Stimulated activated CD4-positive, alpha-beta T cell treated with anti-CD3 and anti-CD28 coated beads, Interleukin-1b, Interleukin-23, amount 100 ng/mL, for 1 hour (primary cell): ENCODE measurements at places on chromosomes 4 and X.

GRCh38 chr4:99536271-99536670, 25.4 kb downstream of the C4orf17 start:
- no peak for DNase-seq

DNA sequence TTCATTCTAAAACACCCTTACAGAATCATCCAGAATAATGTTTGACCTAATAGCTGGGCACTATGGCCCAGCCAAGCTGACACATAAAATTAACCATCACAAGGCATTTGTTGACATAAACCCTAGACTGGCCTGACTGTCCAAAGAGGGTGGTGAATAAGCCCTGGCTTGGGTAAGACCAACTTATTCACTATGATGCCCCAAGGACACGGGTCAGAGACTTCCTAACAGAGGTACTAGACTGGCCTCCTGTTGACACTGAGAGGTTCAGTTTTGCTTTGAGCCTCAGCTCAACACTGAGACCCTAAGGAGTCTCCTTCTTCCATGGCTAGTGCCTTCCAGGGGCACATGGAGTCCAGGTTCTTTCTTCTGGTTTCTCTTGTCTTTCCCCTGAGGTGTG, 21.3 kb downstream of the FGF2 start:
- DNase-seq = no peak

GRCh38 chrX:37000140-37000539, 8.0 kb upstream of the FAM47C start:
- no peak for DNase-seq

- DNase-seq = no peak
These were observed 1.3 kb upstream of the CITED1 start for GRCh38 chrX:72306851-72307645.

DNA sequence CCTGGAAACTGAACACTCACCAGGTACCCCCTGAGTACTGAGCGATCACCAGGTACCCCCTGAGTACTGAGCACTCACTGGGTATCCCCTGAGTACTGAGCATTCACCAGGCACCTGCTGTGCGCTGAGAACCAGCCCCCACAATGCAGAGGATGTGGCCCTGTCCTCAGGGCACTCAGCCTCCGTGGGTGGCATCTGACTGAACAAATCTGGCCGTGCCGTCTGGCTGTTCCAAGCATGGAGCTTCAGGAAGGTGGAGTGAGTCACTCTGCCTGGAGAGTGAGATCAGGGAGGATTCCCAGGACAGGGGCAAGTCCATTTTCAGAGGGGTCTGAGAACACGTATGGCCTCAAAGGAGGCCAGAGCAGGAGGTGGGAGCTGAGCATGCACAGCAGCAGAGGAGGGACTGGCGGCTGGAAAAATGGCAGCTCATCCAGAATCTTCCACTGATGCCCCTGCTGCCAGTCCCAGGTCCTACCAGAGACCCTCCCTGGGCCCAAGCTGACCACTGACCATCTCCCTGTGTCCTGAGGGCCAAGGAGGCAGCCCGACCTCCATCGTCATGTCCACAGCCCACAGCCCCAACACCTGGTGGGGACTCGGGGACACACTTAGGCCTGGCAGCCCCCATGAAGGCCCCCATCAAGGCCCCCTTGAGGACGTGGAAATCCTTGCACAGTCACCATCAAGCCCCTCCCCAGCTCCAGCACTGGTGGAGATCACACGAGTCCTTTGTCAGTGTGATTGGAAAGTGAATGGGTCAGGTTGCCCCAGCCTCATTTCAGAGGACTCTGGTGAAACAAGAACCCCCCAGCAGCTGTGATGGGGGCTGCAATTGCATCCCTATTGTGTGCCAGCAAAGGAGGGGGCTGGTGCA, 94.1 kb downstream of the HMX1 start:
- no peak for DNase-seq

DNA sequence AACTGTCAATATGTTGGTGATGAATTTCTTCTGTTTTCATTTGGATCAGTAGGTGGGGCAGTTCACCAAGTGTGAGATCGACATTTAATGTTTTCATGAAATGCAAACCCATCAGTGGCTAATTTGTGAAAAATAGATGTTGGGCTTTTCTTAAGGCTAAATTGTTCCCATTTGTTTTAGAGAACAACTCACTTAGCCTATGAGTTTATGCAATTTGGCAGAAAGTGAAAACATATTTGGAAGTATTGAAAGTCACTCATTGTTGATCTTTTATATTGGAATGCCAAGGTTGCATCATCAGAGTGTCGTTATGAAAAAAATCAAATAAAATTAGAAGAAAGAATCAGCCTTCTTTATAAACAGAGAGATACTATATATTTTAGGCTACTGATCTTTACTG, 132.4 kb downstream of the RPA4 start:
- DNase-seq = no peak

- no peak for DNase-seq
These were observed 33.0 kb downstream of the CCNG2 start for GRCh38 chr4:77190053-77190452.

GRCh38 chrX:14173873-14174272, 144.2 kb upstream of the GEMIN8 start:
- no peak for DNase-seq

GRCh38 chr4:188296331-188296730, 157.1 kb downstream of the TRIML1 start:
- DNase-seq = no peak

DNA sequence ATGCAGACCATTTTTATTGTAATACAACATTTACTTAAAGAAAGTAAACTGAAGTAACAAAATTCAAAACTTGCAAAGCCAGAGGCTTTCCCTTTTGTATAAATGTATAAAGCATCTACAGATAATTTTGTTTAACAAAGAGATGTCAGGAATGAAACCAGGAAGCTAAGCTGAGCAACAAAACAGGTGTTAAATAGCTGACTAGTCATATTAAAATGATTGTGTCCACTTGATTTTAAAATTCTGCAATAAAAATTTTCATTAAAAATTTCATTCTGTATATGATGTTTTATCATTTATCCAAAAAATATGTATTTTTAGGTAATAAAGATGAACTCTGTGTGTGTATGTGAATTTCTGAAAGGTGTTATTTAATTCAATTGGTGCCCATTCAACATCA, 72.0 kb upstream of the TRAM1L1 start:
- DNase-seq = no peak
